Fibroblast of lung (primary cell): ENCODE measurements at places on chromosomes 5 and 9. TPM values are rescaled to one million over a fixed set of nuclear protein-coding genes. Genes with fewer than 3 reads are reported as not detected.

GRCh38 chr9:4333231-4333740 lies 33.4 kb upstream of the GLIS3 start:
- no peaks in the 10 kb centered on the region for H3K27me3 ChIP-seq
- no peak overlapping the region for H3K27ac ChIP-seq
- H3K4me3 ChIP-seq = no peak overlapping the region
- DNase-seq = no peak
- H3K36me3 ChIP-seq = no peaks in the 10 kb centered on the region

DNA sequence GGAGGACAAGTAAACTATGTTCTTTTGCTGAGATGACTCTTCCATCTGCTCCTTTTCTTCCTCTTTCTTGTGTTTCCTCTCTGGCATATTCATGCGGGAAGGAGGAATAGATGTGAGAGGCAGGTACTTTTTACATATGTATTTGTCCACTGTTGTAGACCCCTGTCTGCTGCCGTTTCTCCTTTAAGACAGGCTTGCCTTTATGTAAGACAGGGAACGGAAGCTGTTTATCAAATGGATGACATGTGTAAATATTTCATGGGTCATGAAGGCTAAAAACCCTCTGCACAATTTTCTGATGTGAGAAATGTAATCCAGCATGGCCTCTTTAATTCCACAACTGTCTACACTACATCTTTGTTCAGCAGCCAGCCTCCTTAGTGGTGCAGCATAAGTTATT lies 1525.5 kb upstream of the NUDT12 start:
- no peak overlapping the region for H3K4me3 ChIP-seq
- H3K4me1 ChIP-seq = no peaks in the 10 kb centered on the region
- no peak overlapping the region for H3K27ac ChIP-seq
- H3K27me3 ChIP-seq = no peaks in the 10 kb centered on the region
- no peaks in the 10 kb centered on the region for H3K36me3 ChIP-seq
- DNase-seq = no peak

DNA sequence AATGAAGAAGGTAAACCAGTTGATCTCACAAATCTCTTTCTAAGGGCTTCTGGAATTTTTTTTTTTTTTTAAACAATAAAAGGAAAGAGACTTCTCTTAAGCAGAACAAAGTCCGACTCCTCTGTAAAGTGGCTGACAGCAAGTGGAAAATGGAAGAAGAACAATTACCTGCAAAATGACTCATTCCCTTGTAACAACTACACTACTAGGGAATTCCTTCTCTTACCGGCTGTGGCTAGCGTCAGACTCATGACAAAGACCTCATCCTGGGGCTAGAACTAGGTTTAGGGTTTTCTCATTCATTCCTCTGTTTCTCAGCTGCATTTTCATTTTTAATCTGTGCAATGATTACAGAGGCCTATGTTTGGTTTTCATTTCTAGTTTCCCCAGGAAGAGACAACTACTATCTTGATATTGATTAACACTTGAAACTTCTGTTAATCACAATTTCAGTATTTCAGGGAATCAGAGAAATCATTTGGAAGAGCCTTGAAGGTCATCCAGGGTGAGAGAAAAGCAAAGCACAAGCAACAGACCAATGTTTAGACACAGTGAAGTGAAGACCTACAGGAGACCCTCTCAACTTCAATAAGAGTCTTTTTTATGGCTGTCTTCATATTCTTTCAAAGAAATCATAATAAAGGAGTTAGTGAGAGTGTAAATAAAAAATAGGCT lies 437.9 kb downstream of the RAB3C start:
- no peak overlapping the region for H3K27ac ChIP-seq
- no peak overlapping the region for H3K4me3 ChIP-seq
- no peaks in the 10 kb centered on the region for H3K4me1 ChIP-seq
- H3K27me3 ChIP-seq = no peaks in the 10 kb centered on the region
- peak; percentile 46 for DNase-seq

CCNO gene
- total RNA-seq = not detected in 2 replicates

DYNC2I2 gene
- total RNA-seq = 35.7 and 41.5 TPM in 2 replicates

PCDHB13 gene
- total RNA-seq = 0.26 and 1.5 TPM in 2 replicates
